ENCODE measurements at places on chromosomes 16 and 17.

DNA sequence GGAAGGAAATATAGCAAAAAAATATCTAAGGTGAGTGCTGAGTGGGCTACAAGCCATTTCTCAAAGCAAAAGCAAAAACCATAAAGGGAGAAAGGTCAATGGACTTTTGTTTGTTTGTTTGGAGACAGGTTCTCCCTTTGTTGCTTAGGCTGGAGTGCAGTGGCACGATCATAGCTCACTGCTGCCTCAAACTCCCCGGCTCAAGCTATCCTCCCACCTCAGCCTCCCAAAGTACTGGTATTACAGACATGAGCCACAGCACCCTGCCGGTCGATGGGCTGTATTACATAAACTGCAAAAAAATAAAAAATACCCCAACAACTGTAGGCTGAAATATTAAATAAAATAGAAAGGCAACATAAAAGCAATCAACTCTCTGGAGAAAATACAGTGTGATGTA lies 3.5 kb upstream of the RBBP6 start:
- no peak overlapping the region for H3K4me3 ChIP-seq
- H3K4me1 ChIP-seq: peaks cover 8% of the 10 kb centered on the region
- H3K36me3 ChIP-seq: no peaks in the 10 kb centered on the region
- no peak overlapping the region for H3K27ac ChIP-seq
- no peak for DNase-seq

DNA sequence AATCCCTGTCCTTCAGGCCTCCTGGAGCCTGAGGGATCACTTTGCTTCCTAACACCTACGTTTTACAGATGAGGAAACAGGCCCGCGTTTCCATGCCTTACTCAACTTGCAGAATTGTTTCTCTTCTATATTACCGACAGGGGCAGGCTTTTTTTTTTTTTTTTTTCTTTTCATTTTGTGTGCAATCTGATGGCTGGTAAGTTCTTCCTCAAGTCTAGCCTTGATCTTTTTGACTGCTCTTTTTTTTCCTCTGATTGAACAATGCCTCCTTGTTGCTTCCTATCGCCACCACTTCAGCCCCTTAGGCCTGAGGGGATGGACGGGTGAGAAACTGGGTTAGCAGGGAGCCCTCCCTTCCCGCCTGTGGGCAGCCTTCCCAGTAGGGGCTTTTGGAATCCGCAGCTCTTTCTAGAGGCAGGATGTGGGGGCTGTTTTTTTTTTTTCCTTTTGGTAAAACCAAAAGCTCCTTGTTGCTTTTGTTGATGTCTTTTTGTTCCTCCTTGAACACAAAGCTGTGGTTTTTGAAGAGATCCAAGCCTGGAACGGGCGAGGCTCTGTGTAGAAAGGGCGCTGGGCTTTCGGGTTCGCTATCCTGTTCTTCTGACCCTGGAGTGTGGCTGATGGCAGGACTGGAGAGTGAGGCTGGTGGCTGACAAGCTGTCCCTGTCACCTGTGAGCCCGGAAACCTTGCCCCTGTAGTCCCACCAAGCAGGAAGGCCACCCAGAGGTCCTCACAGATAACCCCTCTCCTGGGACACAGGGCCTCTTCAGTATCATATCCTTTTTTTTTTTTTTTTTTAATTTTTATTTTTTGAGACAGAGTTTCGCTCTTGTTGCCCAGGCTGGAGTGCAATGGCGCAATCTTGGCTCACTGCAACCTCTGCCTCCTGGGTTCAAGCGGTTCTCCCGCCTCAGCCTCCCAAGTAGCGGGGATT lies 14.0 kb downstream of the LASP1 start:
- no peaks in the 10 kb centered on the region for H3K27me3 ChIP-seq
- H3K36me3 ChIP-seq: no peaks in the 10 kb centered on the region
- H3K4me3 ChIP-seq: no peak overlapping the region

DNA sequence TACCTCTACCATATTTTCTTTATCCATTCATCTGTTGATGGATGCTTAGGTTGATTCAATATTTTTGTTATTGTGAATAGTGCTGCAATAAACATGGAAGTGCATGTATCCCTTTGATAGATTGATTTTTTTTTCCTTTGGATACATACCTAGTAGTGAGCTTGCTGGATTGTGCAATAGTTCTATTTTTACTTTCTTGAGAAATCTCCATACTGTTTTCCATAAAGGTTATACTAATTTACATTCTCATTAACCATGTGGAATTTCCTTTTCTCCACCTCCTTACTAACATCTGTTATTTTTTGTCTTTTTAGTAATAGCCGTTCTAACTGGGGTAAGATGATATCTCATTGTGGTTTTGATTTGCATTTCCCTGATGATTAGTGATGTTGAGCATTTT lies 124.6 kb upstream of the TOX3 start:
- no peak overlapping the region for H3K4me3 ChIP-seq
- no peaks in the 10 kb centered on the region for H3K4me1 ChIP-seq
- no peak overlapping the region for H3K27ac ChIP-seq
- DNase-seq: no peak

GRCh38 chr16:85527042-85527766 lies 85.9 kb upstream of the GSE1 start:
- DNase-seq: no peak
- H3K36me3 ChIP-seq: no peaks in the 10 kb centered on the region
- H3K27ac ChIP-seq: peak overlapping the region; percentile 86
- peaks cover 56% of the 10 kb centered on the region for H3K4me1 ChIP-seq
- H3K27me3 ChIP-seq: no peaks in the 10 kb centered on the region

GRCh38 chr17:45244725-45245656 lies 16.9 kb downstream of the SPATA32 start:
- peaks cover 10% of the 10 kb centered on the region for H3K4me1 ChIP-seq
- no peak overlapping the region for H3K27ac ChIP-seq
- DNase-seq: no peak
- H3K4me3 ChIP-seq: no peak overlapping the region
- H3K36me3 ChIP-seq: no peaks in the 10 kb centered on the region
- no peaks in the 10 kb centered on the region for H3K27me3 ChIP-seq

- H3K4me1 ChIP-seq: peaks cover 30% of the 10 kb centered on the region
- no peak for DNase-seq
- H3K27me3 ChIP-seq: no peaks in the 10 kb centered on the region
Measured at GRCh38 chr17:48027322-48027981, 10.1 kb downstream of the COPZ2 start.

DNA sequence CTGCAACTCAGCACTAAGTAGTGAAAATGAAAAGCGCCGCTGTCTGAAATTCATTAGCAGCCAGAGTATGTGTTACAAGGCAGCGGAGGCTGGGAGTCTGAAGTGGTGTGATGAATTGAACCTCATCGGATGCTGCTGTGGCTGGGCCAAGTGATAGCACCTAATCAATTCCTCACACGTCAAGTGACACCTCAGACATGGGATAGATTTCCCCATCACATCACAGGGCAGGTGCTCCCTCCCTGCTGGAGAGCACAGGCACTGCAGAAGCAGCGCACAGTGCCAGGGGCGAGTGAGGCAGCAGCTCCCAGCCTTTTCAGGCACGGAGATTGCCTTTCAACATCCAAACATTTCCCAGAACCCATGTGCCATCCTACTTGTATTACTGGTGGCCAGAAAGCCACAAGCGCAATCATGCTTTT lies 32.2 kb downstream of the DRC3 start:
- H3K27me3 ChIP-seq: no peaks in the 10 kb centered on the region
- no peak overlapping the region for H3K27ac ChIP-seq
- H3K4me1 ChIP-seq: no peaks in the 10 kb centered on the region
- H3K36me3 ChIP-seq: no peaks in the 10 kb centered on the region

GRCh38 chr16:3983081-3983520 lies 102.6 kb upstream of the CREBBP start:
- no peak overlapping the region for H3K4me3 ChIP-seq
- H3K27me3 ChIP-seq: no peaks in the 10 kb centered on the region
- no peaks in the 10 kb centered on the region for H3K36me3 ChIP-seq
- peak overlapping the region; percentile 50 for H3K27ac ChIP-seq
- peaks cover 3% of the 10 kb centered on the region for H3K4me1 ChIP-seq

- H3K27me3 ChIP-seq: no peaks in the 10 kb centered on the region
- H3K4me1 ChIP-seq: peaks cover 64% of the 10 kb centered on the region
- peak overlapping the region; percentile 86 for H3K4me3 ChIP-seq
- peaks cover 3% of the 10 kb centered on the region for H3K36me3 ChIP-seq
- DNase-seq: no peak
Measured at GRCh38 chr16:8866118-8866883, 2.5 kb downstream of the CARHSP1 start.

DNA sequence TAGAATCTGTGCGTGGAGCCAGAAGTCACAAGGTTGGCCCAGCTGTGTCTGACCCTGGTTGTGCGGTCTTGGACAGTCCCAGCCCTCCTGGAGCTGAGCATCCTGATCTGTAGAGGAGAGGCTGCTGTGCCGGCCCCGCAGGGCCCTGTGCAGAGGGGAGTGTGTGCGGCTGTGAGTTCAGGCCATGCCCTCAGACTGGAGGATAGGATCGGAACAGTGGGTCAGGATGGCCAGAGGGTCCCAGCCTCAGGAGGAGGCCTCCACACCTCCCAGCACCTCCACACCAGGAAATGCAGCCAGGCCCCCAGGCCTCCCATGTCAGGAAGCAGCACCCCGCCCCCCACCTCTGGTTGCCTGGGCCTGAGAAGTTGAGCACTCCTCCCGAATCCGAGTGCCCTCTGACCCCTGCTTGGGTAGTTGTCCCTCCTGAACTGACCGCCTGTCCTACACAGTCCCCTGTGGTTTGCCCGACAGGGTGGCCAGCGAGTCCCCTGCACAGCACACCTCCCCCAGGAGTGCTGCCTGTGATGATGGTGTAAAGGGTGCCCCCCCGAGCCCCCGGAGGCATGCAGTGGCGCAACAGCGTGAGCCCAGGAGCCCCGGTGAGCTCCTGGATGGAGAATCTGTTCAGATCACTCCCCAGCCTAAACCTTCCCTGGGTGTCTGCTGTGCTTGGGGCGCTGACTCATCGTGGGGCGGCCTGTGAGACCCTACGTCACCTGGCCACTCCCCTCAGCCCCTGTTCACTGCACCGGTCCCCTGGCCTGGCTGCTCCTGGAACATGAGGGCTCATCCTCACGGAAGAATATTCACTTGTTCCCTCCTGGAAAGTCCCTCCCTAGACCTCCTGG lies 285.2 kb downstream of the SEC14L1 start:
- H3K4me3 ChIP-seq: no peak overlapping the region
- peaks cover 97% of the 10 kb centered on the region for H3K4me1 ChIP-seq
- peak overlapping the region; percentile 83 for H3K27ac ChIP-seq
- no peaks in the 10 kb centered on the region for H3K27me3 ChIP-seq
- no peaks in the 10 kb centered on the region for H3K36me3 ChIP-seq

DNA sequence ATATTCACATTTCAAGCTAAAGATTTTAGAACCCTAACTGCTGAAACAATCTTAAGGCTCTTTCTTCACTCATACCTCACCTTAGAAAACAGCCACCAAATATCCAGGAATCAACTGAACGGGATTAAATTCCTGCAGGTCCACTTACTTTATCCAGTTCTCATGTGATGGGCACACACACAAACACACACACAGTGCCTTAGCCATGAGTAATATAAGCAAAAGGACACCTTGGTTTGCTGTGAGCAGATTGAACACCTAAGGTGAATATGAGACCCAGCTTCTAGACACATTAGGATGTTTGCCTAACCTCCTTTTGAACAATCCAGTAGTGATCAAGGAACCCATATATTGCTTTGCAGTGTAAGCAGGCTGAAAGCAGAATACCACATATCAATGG lies 81.5 kb downstream of the TUBD1 start:
- no peak for DNase-seq
- no peaks in the 10 kb centered on the region for H3K27me3 ChIP-seq
- no peak overlapping the region for H3K4me3 ChIP-seq
- peaks cover 4% of the 10 kb centered on the region for H3K36me3 ChIP-seq
- H3K27ac ChIP-seq: peak overlapping the region; percentile 92

DNA sequence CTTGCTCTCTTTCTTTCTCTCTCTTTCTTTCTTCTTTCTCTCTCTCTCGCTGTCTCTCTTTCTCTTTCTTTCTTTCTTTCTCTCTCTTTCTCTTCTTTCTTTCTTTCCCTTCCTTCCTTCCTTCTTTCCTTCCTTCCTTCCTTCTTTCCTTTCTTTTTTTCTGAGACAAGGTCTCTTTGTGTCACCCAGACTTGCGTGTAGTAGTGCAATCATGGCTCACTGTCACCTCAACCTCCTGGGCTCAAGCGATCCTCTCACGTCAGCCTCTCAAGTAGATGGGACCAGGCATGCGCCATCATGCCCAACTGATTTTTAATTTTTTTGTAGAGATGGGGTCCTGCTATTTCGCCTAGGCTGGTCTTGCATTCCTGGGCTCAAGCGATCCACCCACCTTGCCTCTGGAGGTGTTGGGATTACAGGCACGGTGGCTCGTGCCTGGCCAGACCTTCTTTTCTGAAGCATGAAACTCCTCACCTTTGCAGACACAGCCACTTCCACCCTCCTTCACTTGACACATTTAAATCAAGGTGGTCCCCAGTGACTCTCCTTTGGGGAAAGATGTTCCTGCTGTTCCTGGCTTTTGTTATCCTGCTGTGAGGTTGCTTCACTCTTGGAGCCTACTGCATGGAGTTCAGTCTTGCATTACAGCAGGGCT lies 26.8 kb upstream of the NKD1 start:
- DNase-seq: no peak
- H3K27ac ChIP-seq: no peak overlapping the region
- H3K4me3 ChIP-seq: no peak overlapping the region
- no peaks in the 10 kb centered on the region for H3K4me1 ChIP-seq
- no peaks in the 10 kb centered on the region for H3K27me3 ChIP-seq

DNA sequence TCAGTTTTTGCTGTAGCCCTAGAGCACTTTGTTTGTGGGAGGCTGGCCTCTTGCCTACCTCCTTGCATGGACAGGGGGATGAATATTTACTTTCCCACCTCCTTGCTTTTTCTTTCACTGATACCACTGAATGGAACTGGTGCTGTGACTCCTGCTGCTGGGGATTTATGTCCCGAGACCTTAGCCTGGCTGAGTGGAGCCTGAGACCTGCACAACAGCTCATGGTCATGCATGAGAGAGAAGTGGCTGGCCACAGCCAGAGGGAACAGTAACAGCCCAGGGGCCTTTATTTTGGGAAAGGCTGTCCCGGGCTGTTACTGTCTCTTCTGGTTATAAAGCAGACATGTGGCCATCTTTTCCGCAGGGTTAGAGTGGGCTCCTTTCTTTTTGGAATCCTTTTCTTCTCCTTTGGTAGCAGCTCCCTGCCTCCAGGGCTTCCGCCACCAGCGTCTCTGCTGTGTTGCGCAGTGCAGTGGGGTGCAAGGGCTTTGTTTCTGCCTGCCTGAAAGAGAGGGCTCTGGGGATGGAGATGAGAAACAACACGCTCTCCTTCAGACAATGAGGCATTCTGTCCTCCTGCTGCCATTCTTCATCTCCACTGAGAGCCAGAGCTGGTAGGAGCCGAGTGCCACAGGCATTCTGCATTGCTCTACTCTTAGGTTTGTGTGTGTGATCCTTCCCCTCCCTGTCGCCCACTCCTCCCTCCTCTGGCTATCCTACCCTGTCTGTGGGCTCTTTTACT lies 14.5 kb downstream of the SNX11 start:
- no peak for DNase-seq
- H3K36me3 ChIP-seq: peaks cover 6% of the 10 kb centered on the region
- no peak overlapping the region for H3K27ac ChIP-seq
- H3K27me3 ChIP-seq: no peaks in the 10 kb centered on the region

DNA sequence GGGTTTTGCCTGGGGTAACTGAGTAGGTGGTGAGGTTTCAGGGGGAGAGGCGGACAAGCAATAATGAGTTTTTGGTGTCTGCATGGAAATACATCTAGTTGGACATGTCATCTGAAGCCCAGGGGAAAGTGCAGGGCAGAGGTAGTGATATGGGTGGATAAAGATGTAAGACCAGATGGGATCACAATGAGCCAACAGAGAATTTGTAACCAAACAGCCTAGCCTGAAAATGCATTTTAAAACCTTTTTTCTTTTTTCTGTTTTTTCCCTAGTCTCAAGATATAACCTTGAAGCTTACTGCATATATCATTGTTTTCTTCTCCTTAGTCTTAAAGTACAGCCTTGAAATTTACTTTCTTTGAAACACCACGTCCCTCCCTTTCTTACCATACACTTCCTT lies 3.7 kb upstream of the ZNF19 start:
- no peak for DNase-seq
- H3K27ac ChIP-seq: no peak overlapping the region
- H3K4me1 ChIP-seq: no peaks in the 10 kb centered on the region
- H3K36me3 ChIP-seq: no peaks in the 10 kb centered on the region

All from Panc1 (cell line).